Stimulated activated CD4-positive, alpha-beta T cell treated with anti-CD3 and anti-CD28 coated beads, Interleukin-1b, Interleukin-23, amount 100 ng/mL, for 4 hours (primary cell): ENCODE measurements at places on chromosomes 5 and 9.
A peak's percentile ranks its signal among the peaks of the same experiment; 100 is the strongest.

DNA sequence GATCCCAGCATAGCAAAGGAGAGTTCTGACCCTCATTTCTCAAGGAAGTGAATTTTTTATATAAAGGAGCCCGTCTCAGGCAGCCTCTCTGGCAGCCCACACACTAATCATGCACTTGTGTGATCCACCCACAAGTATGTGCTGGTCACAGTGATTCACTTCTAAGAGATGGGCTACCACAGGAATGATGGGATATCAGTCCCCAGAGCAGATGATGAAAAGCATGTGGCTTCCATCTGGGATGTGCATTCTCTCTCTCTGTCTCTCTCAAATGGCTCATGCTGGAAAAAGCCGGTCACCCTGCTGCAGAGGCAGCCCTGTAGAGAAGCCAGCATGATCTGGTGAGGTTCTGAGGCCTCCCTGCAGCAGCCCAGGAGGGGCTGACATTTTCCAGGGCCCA is 74.2 kb upstream of the ADCY2 start:
- DNase-seq, result no peak

DNA sequence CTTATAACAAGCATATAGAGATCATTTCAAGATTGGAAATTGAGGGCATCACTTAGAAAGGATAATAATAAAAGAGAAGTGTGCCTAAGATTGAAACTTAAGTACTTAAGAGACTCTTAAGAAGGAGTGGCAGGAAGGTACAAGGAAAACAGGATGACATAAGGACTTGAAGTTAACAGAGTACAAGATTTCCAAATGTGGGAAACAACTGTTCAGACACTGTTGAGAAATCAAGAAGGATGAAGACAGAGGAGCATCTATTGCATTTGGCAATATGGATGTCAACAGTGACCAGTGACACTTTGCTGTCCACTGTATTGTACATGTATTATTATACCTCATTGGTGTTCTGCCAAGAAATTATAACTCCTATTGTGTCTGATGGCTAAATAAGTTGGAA is 157.8 kb upstream of the PTGER4 start:
- DNase-seq, result no peak

- DNase-seq, result no peak
These were observed 38.3 kb downstream of the DNAJB5 start for GRCh38 chr9:35027860-35028259.

DNA sequence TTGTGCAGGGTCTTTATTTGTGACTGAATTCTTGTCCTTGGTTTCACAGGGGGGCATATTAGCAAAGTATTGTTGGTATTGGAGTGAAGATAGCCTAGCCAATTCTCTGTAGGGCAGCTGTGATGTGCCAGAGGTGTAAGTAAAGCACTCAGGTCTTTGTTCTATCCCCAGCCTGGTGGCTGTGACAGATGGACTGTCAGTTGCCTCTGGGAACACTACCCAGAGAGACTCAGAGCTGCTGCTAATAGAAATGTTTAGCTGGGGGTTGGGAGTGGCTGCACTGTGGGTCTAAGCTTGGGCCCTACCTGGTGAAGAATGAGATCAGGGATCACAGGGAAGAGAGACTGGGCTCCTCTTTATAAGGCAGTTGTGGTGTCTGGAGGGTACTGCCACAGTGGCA is 1006.5 kb upstream of the TYRP1 start:
- DNase-seq, result no peak

GRCh38 chr5:1208743-1209488 is 7.5 kb downstream of the SLC6A19 start:
- no peak for DNase-seq

DNA sequence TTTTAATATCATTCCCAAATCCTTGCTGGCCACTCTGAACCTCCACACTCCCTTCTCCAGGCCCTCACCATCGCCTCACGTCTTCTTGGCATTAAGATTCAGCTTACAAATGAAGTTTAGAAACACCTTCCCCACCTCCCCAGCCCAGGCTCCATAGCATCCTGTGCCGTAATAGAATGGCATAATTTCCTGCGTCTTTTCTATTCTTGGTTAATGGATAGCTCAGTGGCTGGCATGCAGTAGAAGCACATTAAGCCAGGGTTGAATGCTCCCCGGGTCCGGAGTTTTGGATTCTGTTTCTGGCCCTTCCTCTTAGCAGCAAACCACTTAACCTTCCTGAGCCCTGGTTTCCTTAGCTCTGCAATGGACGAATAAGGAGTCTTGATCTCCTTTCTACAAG is 13.8 kb downstream of the WWC1 start:
- no peak for DNase-seq

DNA sequence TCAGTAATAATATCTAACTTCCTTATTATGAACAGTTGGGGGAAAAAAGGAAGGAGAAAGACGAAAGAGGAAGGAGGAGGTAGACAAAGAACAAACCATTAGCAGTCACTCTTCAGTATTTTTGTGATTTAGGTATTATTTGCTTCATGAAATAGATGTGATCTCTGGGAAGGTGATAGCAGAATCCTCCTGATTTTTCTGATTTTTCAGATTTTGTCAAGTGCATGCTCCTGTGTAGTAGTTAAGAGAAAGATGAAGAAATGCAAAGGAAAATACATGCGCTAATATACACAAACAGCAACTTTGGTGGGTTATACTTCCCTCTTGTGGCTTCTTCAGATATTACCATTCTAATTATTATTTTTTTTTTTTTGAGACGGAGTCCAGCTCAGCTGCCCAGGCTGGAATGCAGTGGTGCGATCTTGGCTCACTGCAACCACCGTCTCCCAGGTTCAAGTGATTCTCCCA is 31.6 kb downstream of the LMNB1 start:
- no peak for DNase-seq

DNA sequence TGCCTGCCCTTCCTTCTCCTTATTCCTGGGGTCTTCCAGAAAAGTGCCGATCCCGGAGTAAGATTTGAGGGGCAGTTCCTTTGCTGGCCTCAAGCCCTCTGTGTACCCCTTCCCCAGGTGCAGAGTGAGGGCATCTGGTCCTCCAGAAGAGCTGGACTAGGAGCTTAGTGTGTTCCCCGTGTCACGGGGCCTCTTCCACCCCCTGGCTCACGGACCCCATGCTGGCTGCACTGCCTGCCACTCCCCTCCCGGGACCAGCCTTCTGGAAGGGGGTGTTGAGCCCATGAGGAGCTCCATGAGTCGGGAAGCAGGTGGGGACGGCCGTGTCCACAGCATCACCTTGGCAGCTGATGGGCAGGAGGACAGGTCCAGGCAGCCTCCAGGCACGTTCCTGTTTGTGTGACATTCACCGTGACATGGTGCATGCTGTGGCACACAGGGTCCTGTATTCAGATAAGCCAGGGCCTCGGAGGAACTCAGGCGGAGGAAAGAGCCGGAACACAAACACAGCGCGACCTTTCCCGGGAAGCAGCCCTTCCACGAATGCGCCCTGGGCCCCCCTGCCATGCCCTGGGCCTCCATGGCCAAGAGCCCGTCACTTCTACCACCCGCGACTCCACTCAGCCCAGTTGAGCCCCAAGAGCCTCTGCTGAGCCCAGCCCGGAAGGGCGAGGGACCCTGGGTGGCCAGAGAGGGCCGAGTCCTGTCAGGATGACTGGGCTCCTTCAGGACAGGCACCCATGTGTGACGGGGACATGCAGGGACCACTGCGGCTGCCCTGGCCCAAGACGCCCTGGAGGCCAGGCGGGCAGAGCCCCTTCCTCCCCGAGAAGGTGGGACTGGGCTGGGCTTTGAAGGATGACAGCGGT is 5.9 kb upstream of the LCN1 start:
- DNase-seq, result no peak

GRCh38 chr5:84274585-84275468 is 109.9 kb downstream of the EDIL3 start:
- DNase-seq, result no peak

DNA sequence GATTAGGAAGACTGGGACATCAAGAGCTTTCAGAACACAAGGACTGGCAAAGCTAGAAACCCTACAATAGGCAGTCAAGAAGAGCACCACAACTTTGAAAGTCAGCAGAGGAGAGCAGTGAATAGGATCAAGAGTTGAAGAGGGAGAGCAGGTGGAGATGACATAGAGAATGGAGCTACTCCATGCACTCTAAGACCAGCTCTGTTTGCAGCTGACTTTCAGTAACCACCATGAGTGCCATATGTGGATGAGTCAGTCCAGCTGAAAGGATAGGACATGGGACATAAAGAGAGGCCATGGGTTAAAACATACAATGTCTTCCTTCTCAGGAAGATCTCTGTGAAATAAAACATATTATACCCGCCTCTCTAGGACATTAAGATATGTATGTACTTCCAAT is 289.1 kb upstream of the KLF4 start:
- DNase-seq, result no peak

DNA sequence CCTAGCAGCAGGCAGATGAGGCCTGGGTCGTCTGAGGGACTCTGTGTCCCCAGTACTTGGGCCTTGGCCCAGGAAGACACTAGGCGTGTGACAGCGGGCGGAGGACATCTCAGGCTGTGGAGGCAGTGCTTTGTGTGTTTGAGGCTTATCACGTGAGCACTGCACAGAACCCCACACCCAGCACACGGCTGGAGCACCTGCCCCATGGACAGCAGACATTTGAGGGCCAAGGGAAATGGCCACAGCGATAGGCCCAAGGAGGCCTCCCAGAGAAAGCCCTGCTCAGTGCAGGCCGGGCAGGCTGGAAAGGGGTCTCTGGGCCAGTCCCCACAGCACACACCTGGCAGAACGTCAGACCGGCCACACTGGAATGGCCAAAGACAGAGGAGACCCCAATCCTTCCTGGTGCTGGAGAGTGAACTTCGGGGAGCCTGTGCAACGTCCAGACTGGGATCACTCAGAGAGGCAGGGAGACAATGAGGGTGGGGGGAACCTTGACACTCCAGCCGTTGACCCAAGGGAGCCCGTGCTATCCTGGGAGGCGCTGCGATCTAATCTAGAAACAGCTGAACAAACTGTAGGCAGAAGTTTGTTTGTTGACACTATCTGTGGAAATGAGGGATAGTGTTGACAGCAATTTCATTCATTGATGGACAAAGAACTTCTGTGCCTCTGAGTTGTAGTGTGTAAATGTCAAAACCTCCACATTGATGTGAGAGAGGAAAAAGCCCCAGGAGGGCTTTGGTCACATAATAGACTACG is 19.6 kb upstream of the FLT4 start:
- no peak for DNase-seq

- DNase-seq, result no peak
These were observed 6.7 kb downstream of the PTCH1 start for GRCh38 chr9:95509851-95510708.

- no peak for DNase-seq
These were observed 566.9 kb downstream of the PDE4D start for GRCh38 chr5:59326596-59326995.

- DNase-seq, result no peak
These were observed 24.2 kb downstream of the PPARGC1B start for GRCh38 chr5:149754172-149754880.

GRCh38 chr5:132388244-132389050 is 18.9 kb downstream of the SLC22A5 start:
- no peak for DNase-seq

DNA sequence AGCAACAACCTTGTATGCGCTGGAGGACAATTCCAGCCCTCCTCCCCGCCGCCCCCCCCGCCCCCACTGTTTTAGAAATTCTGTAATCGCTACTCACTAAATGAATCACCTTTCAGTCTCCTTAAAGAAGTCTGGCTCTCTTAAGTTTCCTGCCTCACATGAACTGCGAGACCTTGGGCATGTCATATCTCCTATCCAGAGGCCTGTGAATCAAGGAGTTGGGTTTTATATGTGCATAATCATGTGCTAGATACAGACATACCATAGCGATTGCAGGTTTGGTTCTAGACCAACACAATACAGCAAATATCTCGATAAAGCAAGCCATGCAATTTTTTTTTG is 337 bp upstream of the DMAC1 start:
- no peak for DNase-seq

DNA sequence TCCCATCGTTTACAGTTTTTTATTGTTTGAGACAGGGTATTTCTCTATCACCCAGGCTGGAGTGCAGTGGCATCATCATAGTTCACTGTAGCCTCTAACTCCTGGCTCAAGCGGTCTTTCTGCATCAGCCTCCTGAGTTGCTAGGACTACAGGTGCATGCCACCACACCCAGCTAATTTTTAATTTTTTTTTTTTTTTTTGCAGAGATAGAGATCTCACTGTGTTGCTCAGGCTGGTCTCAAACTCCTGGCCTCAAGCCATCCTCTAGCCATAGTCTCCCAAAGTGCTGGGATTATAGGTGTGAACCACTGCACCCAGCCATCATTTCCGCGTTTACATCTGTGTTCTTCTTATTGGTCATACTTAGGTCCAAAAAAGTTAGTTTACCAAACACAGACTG is 53.6 kb downstream of the FSD1L start:
- no peak for DNase-seq

- no peak for DNase-seq
These were observed 1006.4 kb upstream of the CTNND2 start for GRCh38 chr5:12910641-12911040.

DNA sequence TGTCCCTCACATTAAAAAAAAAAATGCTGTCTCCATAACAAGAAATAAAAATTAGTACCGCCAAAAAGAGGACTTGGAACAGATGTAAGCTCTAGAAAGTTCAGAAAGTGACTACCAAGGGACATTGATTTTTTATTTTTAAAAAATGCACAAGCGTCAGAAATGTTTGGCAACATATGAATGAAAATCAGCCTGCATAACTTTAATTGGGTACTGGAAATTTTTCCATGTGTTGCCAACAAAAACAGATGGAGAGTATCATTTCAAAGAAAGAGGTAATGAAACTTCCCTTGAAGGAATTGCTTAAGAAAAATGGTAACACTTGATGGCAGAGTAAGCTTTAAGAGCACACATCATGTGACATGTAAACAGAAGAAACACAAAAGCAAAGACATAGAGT is 47.2 kb downstream of the OR2K2 start:
- DNase-seq, result no peak

DNA sequence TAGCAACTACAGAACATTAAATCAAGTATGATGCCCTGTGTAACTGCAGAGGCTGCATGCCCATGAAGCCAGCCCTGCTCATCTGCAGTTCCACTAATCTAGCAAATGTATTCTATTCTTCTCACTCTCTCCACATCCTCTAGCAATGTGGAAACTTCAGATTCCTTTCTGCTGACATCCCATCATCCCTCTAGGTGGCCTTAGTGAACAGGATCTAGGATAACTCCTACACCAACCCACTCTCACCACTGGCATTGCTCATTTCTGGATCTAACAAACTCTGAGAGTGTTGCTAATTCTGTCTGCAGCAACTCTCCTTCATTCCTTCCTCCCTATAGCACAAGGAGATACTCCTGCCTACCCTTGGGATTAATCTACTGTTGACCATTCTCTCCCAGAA is 80.8 kb downstream of the FAM81B start:
- no peak for DNase-seq

GRCh38 chr9:133403766-133404453 is 13.9 kb downstream of the REXO4 start:
- DNase-seq, result peak; percentile 51
